Activated CD4-positive, alpha-beta memory T cell treated with anti-CD3 and anti-CD28 coated beads for 36 hours (primary cell): ENCODE measurements at places on chromosomes 4 and X. TPM values are rescaled to one million over a fixed set of nuclear protein-coding genes. Genes with fewer than 3 reads are reported as not detected.
A peak's percentile ranks its signal among the peaks of the same experiment; 100 is the strongest.

The TRAM1L1 gene
- total RNA-seq, result not detected

The KDR gene
- not detected for total RNA-seq

The UNC5C gene
- not detected for total RNA-seq

- no peaks in the 10 kb centered on the region for H3K27me3 ChIP-seq
- no peaks in the 10 kb centered on the region for H3K36me3 ChIP-seq
- H3K4me1 ChIP-seq, result no peaks in the 10 kb centered on the region
Observed at GRCh38 chrX:10926404-10926803, 184.7 kb upstream of the HCCS start.

DNA sequence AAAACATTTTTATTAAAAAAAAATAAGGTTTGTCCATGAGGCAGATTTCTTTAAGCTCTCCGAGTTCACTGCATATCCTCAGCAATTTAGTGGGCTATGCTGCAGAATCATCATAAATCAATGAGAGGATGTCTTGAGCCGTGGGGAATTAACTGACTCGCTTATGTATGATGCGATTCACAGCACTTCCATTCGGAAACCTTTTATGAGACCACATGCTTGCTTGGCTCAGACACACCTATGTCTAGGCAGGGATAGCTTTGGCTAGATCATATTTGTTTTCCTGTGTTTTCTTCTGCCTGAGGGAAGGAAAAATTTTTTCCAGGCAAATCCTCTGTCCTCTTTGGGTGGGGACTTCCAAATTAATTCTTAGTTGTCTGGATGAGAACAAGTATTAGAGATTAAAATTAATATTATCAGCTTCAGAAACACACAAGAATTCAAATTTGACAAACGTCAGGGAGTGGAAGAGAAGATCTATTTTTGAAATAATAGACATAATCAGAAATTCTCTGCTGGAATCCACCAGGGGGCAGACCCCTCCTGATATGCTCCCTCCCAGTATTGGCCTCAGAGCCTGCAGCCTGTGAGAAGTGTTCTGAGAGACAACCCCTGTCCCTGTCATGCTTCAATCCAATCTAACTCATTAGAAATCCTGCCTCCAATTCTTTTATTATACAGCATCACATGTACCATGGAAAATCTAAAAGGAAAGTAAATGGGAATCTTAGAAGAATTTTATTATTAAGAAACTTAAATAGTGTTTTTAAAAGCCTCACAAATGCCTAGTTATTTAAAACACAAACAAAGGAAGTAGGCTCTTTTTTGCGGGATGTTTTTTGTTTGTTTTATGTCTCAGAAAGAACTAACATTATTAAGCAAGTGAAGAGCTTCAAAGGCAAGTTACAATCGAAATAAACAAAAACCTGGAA lies 345.1 kb upstream of the TACR3 start:
- H3K36me3 ChIP-seq, result no peaks in the 10 kb centered on the region
- H3K4me1 ChIP-seq, result no peaks in the 10 kb centered on the region
- peak; percentile 17 for DNase-seq
- no peaks in the 10 kb centered on the region for H3K27me3 ChIP-seq
- no peak overlapping the region for H3K27ac ChIP-seq
- H3K4me3 ChIP-seq, result no peak overlapping the region

GRCh38 chr4:7144374-7145290 lies 47.7 kb upstream of the SORCS2 start:
- peaks cover 7% of the 10 kb centered on the region for H3K27me3 ChIP-seq
- H3K4me3 ChIP-seq, result no peak overlapping the region
- H3K4me1 ChIP-seq, result no peaks in the 10 kb centered on the region
- DNase-seq, result no peak
- no peak overlapping the region for H3K27ac ChIP-seq
- H3K36me3 ChIP-seq, result no peaks in the 10 kb centered on the region

- H3K36me3 ChIP-seq, result no peaks in the 10 kb centered on the region
- no peaks in the 10 kb centered on the region for H3K27me3 ChIP-seq
- DNase-seq, result no peak
Observed at GRCh38 chrX:108699368-108699767, 37.0 kb downstream of the IRS4 start.

GRCh38 chrX:150940844-150941495 lies 42.2 kb upstream of the HMGB3 start:
- no peak for DNase-seq
- no peaks in the 10 kb centered on the region for H3K36me3 ChIP-seq
- no peaks in the 10 kb centered on the region for H3K4me1 ChIP-seq
- no peak overlapping the region for H3K4me3 ChIP-seq

GRCh38 chr4:107888237-107888636 lies 43.1 kb upstream of the CYP2U1 start:
- H3K4me1 ChIP-seq, result no peaks in the 10 kb centered on the region
- no peaks in the 10 kb centered on the region for H3K36me3 ChIP-seq
- no peak overlapping the region for H3K4me3 ChIP-seq
- no peak for DNase-seq
- peaks cover 10% of the 10 kb centered on the region for H3K27me3 ChIP-seq
